ENCODE measurements at places on chromosomes 16 and 17.
A peak's percentile ranks its signal among the peaks of the same experiment; 100 is the strongest.

GRCh38 chr17:71649941-71650350, 470.9 kb upstream of the SOX9 start:
- no peak for DNase-seq

DNA sequence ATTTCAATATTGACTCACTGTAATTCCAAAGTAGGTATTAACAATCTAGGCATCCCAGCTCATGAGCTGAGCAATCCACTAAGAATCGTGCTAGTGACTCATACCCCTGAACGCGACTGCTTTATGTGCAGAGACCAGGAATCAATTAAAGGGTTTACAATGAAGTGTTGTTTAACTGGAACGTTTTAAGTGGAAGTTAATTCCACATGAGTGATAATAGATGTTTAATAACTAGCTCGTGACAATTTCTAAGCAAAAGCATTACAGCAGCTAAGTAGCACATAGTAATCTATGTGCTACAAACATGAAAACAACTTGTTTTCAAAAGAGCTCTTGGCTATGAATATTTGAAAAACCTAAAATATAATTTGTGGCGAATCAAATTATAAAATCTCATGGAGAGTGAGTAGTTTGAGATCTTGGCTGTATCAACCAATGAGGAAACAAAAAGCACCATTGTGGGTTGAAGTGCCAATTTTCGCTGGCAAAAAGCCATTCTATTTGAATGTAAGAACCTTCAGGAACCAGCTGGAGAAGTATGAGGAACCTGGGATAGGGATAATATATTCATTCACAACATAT, 9.4 kb downstream of the GJC1 start:
- no peak for DNase-seq

DNA sequence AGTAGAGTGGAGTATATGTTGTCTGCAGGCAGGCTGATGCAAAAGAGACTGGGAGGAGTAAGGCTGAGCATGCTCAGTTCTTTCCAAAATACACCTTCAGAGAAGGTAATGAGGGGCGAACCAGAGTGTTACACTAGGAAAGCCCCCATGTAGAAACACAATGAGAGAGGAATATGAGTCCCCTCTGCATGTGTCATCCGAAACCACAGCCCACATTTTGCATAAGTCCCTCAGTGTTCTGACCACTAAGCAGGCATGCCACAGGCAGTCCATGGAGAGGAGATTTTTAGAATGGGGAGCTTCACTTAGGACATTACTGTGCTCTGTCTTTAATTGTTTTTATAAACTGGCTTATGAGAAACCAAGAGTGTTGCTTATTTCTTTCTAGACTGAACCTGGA, 32.0 kb downstream of the SLC6A2 start:
- DNase-seq: no peak

GRCh38 chr16:30473231-30474073, 910 bp downstream of the ITGAL start:
- no peak for DNase-seq

- no peak for DNase-seq
These were observed 40.9 kb downstream of the FBXL20 start for GRCh38 chr17:39360537-39360936.

GRCh38 chr16:53465606-53466280, 31.5 kb downstream of the RBL2 start:
- peak; percentile 27 for DNase-seq

- DNase-seq: no peak
These were observed 316.4 kb upstream of the MYOCD start for GRCh38 chr17:12349297-12349696.

- DNase-seq: no peak
These were observed 34.2 kb upstream of the ZNF469 start for GRCh38 chr16:88348377-88349152.

All from BE2C (cell line).